ENCODE measurements at places on chromosomes 7 and 10.

GRCh38 chr7:102138676-102139075, 148.0 kb upstream of the SH2B2 start:
- no peak for DNase-seq

DNA sequence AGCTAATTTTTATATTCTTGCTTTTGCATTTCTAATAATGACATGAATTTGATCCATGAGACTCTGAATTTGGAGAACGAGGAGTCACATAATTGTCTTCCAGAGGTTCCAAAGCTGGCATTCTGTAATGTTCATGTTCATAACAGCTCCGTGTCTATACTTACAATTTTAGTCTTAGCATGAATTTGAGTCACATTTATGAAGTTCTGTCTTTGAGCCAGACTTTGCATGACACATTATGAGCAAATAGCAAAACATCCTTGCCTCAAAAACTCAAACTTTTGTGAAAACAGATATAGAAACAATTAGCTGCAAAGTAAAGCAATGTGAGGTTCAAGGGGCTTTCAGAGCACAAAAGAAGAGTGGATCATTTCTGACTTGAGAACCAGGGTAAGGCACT, 44.5 kb upstream of the CAV2 start:
- no peak for DNase-seq

GRCh38 chr7:23299770-23300300, 696 bp downstream of the MALSU1 start:
- no peak for DNase-seq

DNA sequence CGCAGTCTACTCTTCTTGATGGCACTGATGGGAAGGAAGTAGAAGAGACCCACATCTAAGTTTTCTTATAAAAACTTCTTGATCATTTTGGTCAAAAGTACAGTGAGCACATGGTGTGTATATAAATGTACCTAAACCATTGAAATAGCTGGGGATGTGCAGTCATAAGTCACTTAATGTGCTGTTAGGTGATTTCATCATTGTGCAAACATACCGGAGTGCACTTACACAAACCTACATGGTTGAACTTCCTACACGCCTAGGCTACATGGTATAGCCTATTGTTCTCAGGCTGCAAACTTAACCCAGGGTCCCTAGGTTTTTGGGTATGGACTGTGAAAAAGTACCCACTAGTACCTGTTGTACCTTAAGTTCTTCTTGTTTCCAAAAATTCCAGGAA, 123.3 kb upstream of the ZNF438 start:
- no peak for DNase-seq

DNA sequence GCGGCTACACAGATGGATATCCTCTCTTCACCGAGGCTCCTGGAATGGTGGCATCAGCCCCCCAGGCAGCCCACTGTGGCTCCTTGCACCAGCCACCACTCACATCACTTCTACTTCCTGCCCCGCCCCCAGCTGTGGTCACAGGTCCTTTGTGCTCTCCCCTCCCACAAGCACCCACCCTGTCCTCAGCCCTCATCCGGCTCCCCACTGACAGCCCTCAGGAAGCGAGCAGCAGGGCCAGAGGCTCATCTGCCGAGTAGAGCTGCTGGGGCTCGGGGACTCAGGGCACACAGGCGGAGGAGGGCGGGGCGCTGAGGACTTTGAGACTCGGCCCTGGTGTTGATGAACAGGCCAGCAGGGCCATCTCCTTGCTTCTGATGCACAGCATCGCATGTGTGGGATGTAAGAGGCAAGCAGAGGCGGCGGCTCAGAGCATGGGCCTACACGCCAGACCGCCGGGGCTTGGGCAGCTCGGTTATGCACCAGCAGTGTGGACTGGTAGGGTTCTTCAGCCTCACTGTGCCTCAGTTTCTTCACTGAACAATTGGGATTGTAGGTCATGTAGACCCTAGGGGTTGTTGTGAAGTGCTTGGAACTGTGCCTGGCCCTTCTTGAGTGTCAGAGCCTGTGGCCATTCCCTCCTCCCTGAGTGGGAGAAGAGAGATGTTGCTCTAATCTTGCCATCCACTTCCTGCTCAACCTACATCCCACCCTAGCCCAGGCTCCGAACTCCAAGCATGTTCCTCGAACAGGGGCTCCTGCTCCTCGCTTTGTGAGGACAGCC, at the start of gene PRF1:
Gene PRF1 (minus strand): TSS at position 77 of the 784 bp plus-strand sequence. CDS start 1,839 bp downstream, outside the sequence.
- DNase-seq = peak; percentile 95

DNA sequence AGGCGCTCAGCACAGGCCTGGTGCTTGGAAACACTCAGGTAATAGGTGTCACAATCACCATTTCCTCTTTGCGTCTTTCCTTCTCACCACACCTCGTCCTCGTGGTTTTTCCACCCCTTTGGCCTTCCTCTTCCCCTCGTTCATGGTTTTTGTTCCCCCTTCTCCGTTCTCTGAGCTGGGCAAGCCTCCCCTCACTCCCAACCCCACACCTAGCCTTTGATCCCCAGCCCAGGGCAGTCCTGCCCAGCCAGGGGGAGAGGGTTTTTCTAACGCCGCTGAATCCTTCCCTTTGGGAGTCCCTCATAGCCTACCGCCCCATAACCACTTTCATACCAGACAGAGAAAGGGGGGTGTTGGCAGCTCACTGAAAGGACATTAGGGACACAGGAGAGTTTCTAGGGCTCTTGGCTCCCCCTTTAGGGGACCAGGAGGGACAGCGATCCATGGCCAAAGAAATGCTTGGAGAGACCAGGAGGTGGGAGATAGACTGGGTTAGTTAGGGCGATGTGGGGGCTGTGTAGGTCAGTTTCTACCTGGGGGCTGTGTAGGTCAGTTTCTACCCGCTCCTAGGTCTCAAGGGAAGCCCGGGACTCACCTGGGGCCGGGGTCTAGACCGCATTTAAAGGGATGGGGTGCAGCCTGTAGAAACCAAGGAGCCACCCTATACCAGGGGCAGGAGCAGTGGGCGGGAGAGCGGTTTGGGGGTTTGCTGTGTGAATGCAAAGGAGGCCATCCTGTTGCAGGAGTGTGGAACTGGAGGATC, 1.4 kb downstream of the EPHB4 start:
- no peak for DNase-seq

- no peak for DNase-seq
Measured at GRCh38 chr10:7027913-7028808, 382.7 kb downstream of the SFMBT2 start.

- no peak for DNase-seq
Measured at GRCh38 chr10:30192846-30193608, 133.6 kb upstream of the JCAD start.

DNA sequence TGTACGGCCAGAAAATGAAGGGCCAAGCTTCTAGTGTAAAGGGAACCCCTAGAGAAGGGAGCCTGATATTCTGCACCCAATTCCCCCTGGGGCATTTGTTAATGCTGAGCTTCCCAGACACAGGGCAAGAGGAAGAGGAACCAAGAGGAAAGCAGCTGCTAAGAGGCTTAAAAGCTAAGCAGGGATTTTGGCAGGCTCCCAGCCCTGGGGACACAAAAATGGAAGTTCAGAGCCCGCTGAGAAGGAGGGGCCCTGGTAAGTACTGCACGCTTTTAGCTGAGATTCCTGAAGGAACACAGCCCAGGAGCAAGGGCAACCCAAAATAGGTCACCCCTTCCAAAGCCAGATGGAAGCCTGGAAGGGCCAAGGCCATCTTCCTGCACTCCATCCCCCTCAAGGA, 387.3 kb upstream of the MGMT start:
- no peak for DNase-seq

DNA sequence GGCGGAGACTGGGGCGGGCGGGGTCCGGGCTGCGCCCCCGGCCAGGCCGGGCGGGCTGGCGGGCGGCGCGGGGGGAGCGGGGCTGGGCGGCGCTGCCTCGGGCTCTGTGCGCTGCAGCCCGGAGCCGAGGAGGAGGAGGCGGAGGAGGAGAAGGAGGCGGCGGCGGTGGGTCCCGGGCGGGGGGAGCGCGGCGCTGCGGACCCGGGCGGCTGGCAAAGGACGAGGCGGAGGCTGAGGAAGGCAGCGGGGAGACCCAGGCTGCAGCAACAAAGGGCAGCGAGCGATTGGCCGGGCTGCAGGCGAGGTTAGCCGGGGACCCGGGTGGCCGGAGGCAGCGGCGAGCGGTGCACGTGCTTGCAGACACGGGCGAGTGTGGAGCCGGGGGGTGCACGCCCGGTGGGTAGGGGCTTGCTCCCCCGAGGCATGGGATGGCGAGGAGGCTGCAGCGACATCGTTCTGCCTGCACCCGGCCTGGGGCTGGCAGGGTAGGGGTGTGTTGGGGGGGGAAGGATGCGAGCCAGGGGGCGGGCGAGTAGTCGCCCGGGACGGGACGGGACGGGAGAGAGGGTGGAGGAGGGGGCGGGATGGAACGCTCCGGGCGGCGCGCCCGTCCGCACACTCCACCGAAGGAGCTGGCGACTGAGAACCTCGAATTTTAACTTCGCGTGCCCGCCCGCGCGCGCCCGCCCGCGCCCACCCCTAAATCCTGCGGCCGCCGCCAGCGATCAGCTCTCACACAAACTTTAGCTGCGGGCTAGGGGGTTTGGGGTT, 844 bp upstream of the KAT6B start:
- peak; percentile 60 for DNase-seq

DNA sequence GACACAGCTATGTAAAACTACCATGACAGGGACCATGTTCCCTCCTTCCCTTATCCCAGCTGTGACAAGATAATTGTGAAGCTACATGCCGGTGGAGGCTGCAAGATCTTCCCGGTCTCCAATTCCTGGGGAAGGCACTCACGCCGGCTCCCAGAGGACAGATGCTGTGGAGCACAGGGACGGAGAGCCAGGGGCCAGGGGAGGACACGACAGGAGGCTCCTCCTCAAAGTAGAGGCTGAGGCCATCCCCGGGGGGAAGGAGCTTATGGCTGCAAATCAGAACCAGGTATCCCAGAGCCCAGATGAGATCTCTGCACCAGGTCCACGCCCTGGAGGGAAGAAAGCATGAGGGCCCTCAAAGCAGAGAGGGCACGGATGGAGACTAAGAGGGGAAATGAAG, 286.2 kb downstream of the TCERG1L start:
- DNase-seq = no peak

DNA sequence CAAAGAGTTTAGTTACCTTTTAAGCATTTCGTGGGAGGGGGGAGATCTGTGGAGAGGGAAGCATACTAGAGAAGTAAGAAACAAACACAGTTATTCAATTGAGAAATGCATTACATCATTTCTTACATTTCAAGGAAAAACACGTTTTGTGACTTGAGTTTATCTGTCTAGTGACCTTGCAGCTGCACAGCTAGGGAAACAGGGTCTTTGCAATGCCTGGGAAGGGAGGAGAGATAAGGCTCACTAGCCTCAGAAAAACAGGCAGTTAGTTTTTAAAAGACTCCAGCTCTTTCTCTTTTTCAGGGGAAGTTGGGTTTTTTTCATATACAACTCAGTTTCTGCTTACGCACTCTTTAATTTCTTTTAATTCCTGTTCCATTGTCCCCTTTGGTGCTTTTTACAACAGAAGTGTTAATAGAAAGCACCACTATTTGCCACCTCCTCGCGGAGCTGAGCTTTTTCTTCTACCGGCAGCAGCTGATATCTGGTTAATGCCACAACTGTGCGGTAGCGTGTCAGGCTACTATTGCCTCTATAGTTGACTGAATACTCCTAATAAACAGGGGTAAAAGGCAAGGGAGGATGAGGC, 5.6 kb downstream of the CYP3A43 start:
- no peak for DNase-seq

DNA sequence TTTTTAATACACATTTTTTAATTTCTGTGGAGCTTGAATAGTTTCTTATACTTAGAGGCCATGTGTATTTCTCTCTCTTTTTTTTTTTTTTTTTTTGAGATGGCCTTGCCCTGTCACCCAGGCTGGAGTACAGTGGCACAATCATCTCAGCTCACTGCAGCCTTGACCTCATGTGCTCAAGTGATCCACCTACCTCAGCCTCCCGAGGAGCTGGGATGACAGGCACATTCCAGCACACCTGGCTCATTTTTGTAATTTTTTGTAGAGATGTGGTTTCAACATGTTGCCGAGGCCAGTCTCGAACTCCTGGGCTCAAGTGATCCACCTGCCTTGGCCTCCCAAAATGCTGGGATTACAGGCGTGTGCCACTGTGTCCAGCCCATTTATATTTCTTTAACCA, 64.3 kb downstream of the CDK13 start:
- DNase-seq = no peak

DNA sequence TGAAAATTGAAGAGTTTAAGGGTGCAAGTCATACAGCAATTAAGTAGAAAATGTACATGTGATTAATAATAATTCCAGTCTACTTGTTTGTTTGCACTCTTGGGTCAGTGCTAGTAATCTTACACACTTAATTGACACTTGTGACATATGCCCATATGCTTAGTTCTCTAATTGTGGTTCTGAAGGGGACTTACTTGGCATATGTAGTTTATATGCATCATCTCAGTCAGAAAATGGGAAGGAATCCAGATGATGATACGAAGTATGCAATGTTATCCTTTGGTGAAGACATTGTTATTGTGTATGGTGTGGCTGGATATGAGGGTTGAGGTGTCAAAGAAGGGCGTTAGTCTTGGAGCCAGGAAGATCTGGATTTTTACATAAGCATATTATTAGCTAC, 193.5 kb upstream of the HDAC9 start:
- no peak for DNase-seq

- DNase-seq = no peak
Measured at GRCh38 chr7:158950914-158951635, 94.7 kb downstream of the DYNC2I1 start.

DNA sequence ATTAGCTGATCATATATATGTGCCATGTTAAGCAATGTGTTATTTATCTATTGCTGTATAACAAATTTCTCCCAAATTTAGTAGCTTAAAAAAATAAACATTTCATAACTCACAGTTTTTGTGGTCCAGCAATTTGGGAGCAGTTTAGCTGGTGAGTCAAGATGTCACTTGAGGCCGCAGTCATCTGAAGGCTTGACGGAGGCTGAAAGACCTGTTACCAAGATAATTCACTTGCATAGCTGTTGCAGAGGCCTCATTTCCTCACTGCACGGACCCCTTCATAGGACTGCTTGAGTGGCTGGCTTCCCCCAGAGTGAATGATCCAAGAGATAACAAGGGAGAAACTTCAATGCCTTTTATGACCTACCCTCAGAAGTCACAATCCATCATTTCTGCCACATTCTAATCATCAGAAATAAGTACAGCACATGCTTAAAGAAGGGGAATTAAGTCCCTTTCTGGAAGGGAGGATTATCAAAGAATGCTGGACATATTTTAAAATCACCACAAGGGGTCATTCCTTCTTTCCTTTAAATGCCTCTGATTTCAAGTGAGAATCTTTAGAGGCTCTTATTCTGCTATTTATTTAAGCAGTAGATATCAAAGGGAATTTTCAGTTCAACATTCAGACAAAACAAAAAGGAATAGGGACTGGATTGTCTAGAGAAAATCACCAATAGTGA, 10.5 kb upstream of the SRPK2 start:
- DNase-seq = no peak

DNA sequence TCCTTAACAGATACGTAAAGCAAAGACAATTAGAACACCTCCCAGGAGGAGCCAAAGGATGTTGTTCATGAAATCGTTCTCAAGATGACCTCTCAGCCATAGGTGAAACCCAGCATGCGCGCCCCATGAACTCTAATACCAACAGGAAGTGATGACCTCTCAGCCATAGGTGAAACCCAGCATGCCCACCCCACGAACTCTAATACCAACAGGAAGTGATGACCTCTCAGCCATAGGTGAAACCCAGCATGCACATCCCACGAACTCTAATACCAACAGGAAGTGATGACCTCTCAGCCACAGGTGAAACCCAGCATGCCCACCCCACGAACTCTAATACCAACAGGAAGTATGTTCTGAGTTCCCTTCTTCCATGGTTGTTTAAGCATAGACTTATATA, 205.2 kb upstream of the ADARB2 start:
- DNase-seq = no peak

- no peak for DNase-seq
Measured at GRCh38 chr7:122248472-122248871, 56.1 kb downstream of the FEZF1 start.

GRCh38 chr10:101752241-101752640, 23.7 kb downstream of the FGF8 start:
- no peak for DNase-seq

GRCh38 chr10:34727595-34728033, 87.5 kb downstream of the PARD3 start:
- DNase-seq = no peak

Data from stimulated activated effector memory CD8-positive, alpha-beta T cell treated with anti-CD3 and anti-CD28 coated beads, Interleukin-12 subunit alpha, Interleukin-12 subunit beta, amount 100 ng/mL, for 72 hours (primary cell).